ENCODE measurements at places on chromosomes 5 and 9.

- no peak for DNase-seq
Measured at GRCh38 chr9:100308965-100309564, 43.7 kb downstream of the TEX10 start.

DNA sequence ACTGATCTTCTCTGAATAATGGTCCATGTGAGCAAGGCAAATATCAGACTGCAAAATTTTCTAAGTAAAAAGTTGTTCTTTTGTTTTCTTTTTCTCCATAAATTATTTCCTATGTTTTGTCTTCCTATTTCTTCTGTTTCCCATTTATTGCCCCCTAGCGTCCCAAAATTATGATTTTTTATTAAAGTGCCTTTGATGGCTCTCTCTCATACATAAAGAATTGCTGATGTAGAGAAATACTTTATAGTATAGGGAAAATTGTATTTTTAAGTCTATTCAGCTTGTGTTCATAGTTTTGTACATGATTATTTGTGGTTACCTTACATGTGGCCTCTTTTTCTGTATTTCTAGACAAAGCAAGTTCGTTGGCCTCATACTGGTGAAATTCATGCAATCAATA lies 1031.2 kb downstream of the EFNA5 start:
- DNase-seq: no peak

GRCh38 chr5:171623551-171624097 lies 162.0 kb upstream of the SMIM23 start:
- no peak for DNase-seq

DNA sequence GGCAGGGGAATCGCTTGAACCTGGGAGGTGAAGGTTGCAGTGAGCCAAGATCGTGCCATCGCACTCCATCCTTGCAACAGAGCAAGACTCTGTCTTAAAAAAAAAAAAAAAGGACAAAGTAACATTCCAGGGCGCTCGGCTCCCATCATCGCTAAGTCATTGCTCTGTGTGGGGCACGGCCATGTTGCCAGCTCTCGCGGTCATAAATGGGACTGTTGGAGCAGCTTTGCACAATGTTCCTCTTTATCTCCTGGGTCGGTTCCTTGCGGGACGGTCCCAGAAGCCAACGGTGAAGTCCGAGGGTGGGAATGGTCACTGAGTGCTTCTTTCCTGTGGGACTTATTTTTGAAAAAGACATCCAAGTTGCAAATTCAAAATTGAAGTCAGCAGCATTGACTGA lies 65.5 kb downstream of the HMCN2 start:
- DNase-seq: no peak

DNA sequence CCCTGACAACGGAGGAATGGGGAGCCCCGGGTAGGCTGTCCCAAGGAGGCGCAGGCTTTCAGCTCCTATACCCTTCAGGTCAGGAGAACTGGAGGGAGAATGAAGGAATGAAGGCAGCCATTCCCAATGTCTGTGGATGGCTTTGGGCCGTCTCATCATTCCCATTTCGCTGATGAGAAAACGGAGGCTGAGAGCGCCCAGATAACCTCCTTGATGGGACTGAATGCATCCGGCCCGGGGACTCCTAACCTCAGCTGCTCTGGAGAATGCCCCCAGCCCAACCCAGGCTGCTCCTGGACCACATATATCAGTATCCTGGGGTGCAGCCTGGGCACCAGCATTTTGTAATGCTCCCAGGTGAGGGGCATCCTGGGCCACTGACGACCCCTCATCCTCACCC lies 52.6 kb upstream of the RNU6ATAC start:
- no peak for DNase-seq

- DNase-seq: peak; percentile 27
Measured at GRCh38 chr9:503881-504852, 289.5 kb downstream of the DOCK8 start.

DNA sequence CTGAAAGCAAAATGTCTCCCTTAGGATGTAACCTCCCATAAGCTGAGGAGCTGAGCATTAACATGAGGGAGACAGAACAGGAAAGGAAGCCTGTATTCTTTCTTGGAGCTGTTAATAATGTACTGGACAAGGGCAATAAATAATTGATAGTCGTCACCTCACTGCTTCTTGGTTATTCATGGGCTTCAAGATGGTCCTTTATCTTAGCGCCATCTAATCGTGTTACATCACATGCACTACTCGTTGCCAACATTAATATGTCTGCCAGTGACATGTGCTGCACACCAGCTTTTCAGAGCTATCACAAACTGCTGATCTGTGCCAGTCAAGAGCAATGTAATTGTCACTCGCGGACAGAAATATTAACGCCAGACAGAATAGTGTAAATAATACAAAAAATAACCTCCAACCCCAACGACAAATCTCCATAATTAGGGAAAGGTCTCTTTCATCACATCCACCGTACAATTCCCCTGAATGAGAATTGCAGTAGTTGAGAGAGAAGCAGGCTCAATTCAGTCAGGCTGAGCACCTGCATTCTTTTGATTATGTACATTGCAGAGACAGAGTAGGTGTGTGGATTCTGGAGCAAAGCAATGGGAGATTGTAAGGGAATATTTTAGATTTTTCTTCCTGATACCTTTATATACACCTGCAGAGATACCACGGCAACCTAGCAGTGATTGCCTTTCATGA lies 267.1 kb downstream of the SPATA31D1 start:
- no peak for DNase-seq

DNA sequence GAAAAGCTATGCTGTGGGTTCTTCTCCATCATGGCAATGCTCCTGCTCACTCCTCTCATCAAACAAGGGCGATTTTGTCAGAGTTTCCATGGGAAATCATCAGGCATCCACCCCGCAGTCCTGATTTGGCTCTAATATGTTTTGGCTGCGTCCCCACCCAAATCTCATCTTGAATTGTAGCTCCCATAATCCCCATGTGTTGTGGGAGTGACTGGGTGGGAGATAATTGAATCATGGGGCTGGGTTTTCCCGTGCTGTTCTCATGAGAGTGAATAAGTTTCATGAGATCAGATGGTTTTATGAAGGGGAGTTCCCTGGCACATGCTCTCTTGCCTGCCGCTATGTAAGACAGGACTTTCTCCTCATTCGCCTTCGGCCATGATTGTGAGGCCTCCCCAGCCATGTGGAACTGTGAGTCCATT lies 163.8 kb downstream of the GADD45G start:
- no peak for DNase-seq

- no peak for DNase-seq
Measured at GRCh38 chr5:131316822-131317221, 53.0 kb downstream of the CDC42SE2 start.

GRCh38 chr9:114307899-114308267 lies 15.0 kb upstream of the ORM1 start:
- DNase-seq: no peak

DNA sequence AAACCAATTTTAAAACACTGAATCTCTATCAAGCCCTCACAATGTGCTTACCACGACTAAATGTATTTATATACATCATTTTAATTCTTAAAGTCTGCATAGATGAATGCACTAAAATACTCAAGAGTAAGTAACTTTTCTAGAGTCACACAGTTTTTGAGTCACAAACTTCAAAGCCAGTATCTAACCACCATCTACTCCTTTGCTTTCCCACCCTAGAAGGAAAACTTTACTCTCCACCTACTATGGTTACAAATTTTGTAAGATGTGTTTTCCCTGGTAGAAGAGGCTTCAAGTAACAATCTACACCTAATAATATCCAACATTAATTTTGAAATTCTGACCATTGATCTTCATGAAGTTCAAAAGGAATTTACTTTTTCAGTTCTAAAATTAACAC lies 18.7 kb downstream of the ZFAND5 start:
- no peak for DNase-seq

- DNase-seq: no peak
Measured at GRCh38 chr5:161372682-161373344, 173.7 kb downstream of the GABRB2 start.

- no peak for DNase-seq
Measured at GRCh38 chr9:27181381-27181780, 72.4 kb downstream of the TEK start.

DNA sequence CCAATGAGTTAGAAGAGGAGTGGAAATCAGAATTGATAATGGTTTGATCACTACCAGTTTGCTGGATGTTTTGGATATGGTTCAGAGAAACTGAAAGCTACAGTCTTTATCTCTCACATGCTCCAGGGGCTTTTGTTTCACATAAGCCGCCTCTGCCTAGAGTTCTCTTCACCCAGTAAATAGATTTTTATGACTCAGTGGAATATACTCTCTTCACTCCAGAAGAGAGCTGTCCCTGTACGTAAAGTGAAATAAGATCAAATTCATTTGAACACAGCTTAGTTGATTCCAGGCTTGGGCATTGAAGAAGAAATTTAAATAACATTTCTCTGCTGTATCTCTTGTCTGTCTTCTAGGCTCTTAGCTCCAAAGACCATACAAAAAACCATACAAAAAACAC lies 184.9 kb downstream of the TRPM3 start:
- DNase-seq: no peak

GRCh38 chr5:181088289-181088688 lies 42.7 kb downstream of the OR2V1 start:
- peak; percentile 23 for DNase-seq

DNA sequence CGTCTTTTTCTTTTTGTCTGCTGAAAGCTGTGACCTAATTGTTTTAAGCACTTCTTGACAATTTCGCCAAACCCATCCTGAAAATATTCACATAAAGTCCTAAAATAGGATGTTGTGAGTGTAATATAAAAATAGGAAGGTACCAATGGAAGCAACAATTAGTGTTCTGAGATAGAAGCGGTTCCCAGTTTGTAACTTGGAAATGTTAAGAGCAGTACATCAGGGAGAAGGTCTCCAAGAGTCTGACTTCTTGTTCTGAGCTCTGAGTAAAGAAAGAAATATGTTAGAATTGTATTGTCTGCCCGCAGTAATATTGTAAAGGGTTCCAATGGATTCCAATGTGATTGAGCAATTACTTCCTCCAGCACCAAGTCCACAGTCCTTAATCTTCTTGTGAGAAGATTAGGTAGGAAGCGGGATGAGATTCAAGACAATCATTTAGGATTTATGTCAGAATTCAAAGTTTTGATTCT lies 3.9 kb downstream of the VCAN start:
- DNase-seq: no peak
